ENCODE measurements at places on chromosomes 6 and 20.

DNA sequence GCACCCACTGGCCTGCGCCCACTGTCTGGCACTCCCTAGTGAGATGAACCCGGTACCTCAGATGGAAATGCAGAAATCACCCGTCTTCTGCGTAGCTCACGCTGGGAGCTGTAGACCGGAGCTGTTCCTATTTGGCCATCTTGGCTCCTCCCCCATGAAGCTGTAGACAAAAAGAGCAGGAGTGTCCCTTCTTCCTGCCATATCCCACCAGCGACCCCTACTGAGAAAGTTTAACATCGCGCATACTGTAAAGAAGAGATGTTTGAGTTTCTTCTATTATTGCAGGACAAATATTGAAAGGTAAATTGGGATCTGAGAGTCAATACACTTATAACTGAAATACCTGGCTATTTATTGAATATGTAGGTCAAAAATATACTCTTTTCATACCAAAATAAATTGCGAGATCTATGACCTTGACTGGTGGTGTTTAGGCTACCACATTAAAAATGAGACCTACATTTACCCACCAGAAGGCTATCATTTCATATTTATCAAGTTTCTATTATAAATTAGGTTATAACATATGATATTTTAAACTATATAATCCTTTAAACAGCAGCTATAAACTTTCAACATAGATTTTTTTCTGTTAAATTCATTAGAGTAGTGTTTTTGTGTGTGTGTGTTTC is 586.3 kb downstream of the HTR1B start:
- no peak for DNase-seq

DNA sequence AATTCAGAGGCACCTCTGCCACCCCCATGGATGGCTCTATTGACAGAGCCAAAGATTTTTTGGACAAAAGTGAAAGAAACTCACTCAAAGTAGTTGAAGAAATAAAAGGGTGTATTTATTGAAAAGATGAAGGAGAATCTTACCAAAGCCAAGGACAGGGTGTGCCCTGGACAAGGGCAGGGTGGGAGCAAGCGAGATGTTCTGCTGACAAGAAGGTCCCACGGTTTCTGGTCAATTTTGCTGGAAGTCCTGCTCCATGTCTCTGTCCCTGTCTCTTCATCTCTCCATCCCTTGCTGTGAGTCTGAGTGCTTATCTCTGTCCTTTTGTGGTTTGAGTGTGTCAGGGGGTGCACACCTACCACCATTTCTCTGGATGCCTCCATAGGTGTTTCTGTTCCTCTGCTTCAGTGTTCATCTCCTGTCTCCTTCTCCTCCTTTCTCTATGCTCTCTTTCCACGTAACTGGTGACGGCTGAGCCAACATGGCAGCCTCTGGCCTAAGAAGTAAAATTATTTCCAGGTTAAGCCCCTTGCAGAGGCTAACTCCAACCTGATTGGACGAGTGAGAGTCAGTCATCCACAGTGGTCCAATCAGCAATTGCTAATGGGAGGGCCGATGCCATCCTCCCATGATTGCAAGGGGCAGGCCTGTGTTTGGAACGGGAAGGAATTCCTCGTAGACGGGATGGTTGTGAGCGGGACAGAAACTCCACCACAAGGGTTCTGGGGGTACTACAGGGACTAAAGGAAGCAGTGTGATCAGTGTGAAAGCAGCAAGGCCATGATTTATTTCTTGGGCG is 502.1 kb upstream of the CDH4 start:
- DNase-seq: no peak

DNA sequence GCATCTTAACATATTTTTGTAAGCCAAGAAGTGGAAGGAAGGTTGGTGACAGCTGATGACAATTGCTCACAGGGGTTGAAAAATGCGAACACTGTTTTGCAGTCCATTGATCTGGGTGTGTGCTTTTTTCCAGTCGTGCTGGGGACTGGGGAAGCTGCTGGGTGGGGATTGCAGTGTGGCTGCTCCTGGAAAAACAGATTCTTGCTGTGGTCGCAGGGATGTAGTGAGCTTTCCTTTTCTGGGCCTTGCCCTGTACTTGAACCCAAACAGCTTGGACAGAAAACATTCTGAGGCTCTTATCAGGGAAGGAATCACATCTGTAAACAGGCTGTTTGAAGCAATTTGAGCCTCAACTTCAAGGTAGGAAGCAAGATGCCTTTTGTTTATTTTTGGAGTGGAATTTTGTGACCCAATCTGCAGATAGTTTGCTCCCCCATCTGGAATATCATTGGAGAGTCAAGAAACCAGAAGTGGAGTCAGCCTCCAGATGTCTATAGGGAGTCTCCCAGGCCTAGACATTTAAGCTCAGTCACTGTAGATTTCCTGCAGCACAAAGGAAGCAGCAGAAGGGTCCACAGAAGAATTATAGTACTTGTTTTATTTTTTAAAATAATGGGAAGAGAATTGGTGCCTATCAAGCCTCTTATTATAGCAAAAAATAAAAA is 279.2 kb upstream of the FERMT1 start:
- DNase-seq: no peak

DNA sequence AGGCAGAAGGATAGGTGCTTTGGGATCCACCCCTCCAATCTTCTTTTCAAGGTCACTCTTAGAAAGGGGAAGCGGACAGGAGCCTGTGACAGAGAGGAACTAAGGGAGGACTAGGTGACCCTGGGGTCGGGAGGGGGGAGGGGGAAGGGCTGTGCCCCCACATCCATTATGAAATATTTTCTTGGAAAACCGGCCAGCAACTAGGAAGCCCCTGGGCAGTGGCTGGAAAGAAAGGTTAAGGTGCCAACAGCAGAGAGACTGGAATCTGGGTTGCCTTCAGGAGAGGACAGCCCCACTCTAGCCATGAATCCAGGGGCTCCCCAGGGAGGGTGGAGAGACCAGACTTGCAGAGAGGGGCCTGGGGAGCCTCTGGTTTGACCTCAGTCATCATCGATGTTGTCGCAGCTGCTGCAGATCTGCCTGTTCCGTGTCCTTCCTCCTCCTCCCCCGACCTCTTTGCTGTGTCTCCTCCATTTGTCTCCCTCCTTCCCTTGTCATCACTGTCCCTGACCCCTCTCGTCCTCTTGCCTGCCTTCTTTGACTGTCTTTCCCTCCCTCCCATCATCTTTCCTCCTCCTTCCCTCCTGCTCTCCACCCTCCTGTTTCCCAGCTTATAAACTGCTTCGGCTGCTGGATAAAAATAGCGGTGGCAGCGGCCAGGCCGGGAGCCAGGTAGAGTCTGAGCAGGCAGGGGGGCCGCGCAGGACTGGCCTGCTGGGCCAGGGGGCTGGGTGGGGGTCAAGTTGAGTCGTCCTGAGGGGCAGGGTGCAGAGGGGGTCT is 3.2 kb downstream of the SLC29A1 start:
- DNase-seq: no peak

DNA sequence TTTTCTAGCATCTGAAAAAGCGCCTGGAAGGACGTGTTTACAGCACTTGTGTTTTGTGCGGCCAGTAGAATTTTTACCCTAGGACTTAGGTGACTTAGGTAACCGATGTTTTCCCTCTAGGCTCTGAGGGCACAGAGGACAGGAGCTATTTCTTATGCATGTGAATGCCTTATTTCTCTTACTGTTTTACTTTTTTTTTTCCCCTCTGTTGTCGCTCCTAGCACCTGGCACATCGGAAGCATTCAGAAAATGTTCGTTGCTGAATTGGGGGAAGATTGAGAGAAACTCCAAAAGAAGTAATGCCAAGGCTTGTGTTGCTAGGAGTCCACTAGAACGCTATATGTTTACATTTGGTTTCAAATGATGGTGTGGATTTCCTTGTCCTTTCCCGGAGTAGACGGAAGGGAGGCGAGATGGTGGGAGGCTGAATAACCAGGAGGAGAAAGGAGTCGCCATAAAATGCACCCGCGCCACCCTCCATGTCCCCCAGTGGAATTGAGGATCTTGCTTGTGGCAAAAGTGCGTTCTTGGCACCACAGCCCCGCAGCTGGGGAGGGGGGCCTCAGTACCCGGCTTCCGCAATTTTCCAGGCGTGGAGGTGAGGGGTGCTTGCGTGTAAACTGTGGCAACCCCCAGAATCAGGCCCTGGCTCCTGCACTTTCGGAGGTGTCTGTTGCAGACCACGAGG is 6.9 kb downstream of the OLIG3 start:
- DNase-seq: no peak

DNA sequence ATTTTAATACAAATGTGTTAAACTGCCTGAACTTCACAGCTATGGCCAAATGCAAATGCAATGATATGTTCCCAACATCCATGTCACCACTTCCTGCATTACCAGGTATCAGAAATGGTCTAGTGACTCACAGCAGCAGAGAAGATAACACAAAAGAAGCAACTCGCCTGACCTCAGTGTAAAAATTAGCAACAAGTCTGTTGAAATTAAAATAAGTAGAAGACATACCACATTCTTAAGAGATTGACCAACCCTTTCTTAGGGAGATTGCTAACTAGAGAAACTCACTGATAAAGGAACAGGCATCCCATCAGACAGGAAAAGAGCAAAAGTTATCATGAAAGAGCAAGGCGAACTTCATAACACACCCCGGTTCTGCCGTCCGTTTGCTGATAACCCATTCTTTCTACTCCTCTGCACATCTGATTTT is 45.1 kb downstream of the RNASET2 start:
- DNase-seq: no peak

DNA sequence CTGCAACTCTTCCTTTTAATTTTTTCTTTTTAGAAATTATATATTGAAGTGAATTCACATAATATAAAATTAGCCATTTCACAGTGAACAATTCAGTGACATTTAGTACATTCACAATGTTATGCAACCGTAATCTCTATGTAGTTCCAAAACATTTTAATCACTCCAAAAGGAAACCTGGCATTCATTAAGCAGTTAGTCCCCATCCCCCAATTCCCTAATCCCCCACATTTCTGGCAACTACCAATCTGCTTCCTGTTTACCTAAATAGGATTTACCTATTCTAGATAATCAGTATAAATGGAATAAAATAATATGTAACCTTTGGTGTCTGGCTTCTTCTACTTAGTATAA is 8.5 kb upstream of the DDX27 start:
- DNase-seq: no peak

- DNase-seq: no peak
Measured at GRCh38 chr6:10521104-10521808, at the start of gene GCNT2. GCNT2 (plus strand) TSS chr6:10521351; CDS start chr6:10528912, 7,561 bp downstream.

DNA sequence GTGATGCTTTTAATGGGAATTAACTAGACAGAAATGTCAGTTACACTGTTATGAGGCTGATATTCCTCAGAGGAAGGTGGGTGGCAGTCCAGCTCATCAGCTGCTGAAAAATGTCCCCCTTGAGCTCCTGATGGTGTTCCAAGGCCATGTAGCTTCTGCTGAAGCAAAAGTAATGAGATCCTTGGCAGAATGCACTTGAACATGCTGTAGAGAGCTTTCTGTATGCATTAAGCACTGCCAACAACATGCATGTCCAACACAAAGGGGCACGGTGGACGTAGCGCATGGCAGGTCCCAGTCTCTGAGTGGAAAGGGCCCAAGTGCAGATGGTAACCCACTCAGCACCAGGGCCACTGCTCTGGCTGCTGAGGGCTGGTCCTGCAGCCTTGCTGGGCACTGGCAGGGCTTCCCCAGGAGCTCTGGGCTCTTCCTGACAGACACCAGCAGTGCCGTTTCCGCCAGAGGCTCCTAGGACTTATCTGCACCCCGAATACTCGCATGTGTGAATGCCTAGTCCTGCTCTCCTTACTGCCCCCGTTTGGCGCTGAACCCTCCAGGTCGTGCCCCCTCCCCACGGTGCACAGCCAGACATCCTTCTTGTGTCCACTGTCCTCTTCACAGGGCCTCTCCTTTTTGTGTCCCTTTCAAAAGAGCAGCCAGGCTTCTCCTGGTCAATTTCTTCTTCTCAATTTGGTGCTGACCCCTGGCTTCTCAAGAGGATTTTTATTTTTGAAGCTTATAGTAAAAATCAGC is 18.6 kb upstream of the SYNDIG1 start:
- no peak for DNase-seq

GRCh38 chr6:33976437-33977360 is 169.2 kb downstream of the GRM4 start:
- DNase-seq: no peak

DNA sequence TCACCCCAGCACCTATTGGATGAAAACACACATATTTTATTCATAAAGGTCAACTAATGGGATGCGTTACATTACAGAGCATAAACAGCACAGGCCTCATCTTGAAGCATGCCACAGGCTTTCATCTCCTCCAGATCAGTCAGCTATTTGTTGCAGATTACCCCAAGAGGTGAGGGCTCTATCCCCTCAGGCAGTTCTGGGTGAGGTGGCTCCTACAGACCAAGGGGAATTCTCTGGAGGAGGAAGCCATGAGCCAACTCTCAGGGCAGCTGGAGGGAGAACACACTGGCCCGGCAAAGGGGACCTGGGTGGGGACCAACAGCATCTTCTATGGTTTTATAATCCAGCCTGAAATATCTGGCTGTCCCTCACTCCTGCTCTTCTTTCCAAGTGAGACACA is 126.4 kb upstream of the BTBD3 start:
- DNase-seq: no peak

DNA sequence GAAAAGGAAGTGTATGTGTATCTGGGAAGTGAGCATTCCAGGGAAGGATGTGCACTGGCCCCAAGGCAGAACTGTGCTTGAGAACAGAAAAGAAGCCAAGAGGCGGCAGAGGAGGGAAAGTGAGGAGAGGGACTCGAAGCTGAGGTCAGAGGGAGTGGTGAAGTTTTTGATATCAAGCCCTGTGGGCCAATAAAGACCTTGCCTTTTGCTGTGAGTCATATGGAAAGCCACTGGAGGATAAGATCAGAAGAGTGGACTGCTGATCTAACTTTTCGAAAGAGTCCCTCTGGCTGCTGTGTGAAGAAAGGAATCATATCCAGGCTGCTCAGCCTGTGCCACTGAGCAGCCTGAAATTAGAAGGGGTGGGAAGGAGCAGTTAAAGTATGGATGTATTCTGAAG is 99.4 kb downstream of the EYA4 start:
- DNase-seq: no peak

- DNase-seq: no peak
Measured at GRCh38 chr6:40693768-40694167, 106.6 kb upstream of the LRFN2 start.

GRCh38 chr6:82385961-82386360 is 22.3 kb downstream of the TPBG start:
- no peak for DNase-seq

DNA sequence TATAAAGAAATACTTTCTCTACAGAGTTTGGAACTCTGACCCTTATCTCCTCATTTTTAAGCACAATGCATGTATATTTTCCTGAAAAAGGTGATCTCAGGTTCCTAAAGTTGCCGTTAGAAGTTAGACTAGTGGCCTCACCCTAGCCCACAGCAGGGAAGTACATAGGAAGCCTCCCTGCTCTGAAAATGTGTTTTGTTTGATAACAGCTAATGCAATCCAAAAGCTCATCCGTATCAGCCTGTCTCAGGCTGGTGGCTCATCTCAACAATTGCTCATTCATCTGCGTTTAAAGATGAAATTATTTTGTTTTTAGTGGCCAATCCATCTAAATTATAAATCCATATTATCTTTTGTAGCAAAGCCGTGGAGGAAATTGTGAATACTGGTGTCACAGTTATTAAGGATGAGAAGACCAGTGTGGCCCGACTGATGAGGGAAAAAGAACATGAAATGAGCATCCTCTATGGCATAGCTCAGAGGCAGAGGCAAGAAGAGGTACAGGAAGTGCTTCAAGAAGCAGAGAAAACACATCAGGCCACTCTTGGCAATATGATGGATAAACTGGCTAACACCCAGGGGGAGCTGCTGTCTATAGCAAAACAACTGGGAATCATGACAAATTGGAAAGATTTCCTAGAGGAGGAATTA is 20.1 kb downstream of the C6orf163 start:
- no peak for DNase-seq

GRCh38 chr6:89482126-89482525 is 49.2 kb downstream of the ANKRD6 start:
- no peak for DNase-seq

Measured in hippocampal formation (tissue), 2 donors.